ENCODE measurements at places on chromosomes 3 and 15.

- DNase-seq = no peak
- no peak overlapping the region for H3K4me3 ChIP-seq
- H3K27me3 ChIP-seq = no peaks in the 10 kb centered on the region
- no peaks in the 10 kb centered on the region for H3K36me3 ChIP-seq
Measured at GRCh38 chr15:93649691-93650235, 560.8 kb upstream of the RGMA start.

DNA sequence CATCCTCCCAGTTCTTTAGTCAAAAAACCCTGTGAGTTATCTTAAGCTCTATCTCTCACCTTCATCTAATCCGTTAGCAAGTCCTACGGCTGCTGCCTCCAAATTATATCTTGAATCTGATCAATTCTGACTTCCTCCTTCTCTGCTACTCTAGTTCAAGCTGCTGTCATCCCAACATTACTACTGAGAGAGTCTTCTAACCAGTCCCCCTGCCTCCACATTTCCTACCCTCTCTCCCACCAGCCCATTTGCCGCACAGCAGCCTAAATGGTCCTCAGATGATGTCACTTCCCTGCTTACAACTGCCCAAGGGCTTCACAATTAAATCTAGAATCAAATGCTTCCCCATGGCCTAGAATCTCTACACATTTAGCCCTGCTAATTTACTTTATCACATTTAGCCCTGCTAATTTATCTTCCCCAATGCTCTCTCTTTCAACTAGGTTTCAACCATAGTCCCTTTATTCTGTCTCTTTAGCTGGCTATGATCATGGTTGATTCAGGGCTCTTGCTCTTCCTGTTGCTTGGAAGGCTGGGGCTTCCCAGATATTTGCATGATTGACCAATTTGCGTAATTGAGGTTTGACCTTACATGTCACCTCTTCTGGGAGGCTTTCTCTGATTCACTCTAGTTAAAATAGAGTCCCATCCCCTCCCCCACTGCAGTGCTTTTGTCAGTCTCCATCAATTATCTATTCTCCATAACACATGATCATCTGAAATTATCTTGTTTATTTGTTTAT is 11.0 kb upstream of the ARL14 start:
- H3K27me3 ChIP-seq = no peaks in the 10 kb centered on the region
- H3K4me1 ChIP-seq = peaks cover 15% of the 10 kb centered on the region
- no peaks in the 10 kb centered on the region for H3K36me3 ChIP-seq
- no peak for DNase-seq

- DNase-seq = no peak
- H3K36me3 ChIP-seq = no peaks in the 10 kb centered on the region
- H3K27me3 ChIP-seq = no peaks in the 10 kb centered on the region
- H3K4me1 ChIP-seq = peaks cover 21% of the 10 kb centered on the region
- no peak overlapping the region for H3K4me3 ChIP-seq
Measured at GRCh38 chr15:58571491-58571890, 139.7 kb downstream of the LIPC start.

- H3K4me3 ChIP-seq = no peak overlapping the region
- H3K27me3 ChIP-seq = no peaks in the 10 kb centered on the region
- no peak overlapping the region for H3K27ac ChIP-seq
- H3K36me3 ChIP-seq = no peaks in the 10 kb centered on the region
- peaks cover 49% of the 10 kb centered on the region for H3K4me1 ChIP-seq
Measured at GRCh38 chr15:96121086-96121920, 209.2 kb upstream of the NR2F2 start.

DNA sequence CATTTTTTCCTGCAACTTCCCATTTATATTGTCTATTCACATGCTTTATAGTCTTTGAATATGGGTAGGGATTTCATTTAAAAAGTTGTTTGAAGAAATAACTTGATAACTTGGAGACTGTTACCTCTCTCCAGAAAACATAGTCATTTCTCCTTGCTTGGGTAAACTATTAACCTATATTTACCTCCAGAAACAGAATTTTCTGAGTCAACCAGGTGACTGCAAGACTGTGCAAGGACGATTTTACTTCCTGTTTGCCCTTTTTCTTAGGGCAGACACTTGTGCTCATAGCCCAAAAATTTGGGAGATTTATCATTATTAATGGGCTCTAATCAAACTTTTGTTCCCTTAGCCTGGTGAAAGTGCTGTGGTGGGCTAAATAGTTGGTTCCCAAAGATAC is 14.3 kb upstream of the MOBP start:
- H3K4me1 ChIP-seq = peaks cover 11% of the 10 kb centered on the region
- H3K4me3 ChIP-seq = no peak overlapping the region
- no peak for DNase-seq

DNA sequence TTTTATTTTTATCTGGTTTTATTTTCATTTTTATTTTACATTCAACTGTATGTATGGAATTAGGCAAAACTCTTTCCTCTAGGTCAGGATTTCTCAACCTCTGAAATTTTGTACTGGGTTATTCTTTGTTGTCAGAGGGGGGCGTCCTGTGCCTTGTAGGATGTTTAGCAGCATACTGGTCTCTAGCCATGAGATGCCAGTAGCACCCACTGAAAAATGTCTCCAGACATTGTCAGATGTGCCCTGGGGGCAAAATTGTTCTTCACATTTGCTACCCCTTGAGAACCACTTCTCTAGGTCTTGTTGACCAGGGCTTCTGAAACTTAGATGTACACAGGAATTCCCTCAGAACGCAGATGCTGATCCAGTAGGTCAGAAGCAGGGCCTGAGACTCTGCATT is 5.4 kb downstream of the CHRNA5 start:
- H3K36me3 ChIP-seq = no peaks in the 10 kb centered on the region
- H3K4me1 ChIP-seq = no peaks in the 10 kb centered on the region
- no peak overlapping the region for H3K27ac ChIP-seq
- H3K27me3 ChIP-seq = no peaks in the 10 kb centered on the region
- DNase-seq = no peak
- no peak overlapping the region for H3K4me3 ChIP-seq

- H3K27me3 ChIP-seq = no peaks in the 10 kb centered on the region
- no peaks in the 10 kb centered on the region for H3K4me1 ChIP-seq
- H3K4me3 ChIP-seq = no peak overlapping the region
Measured at GRCh38 chr3:134807189-134807588, 12.1 kb downstream of the EPHB1 start.

DNA sequence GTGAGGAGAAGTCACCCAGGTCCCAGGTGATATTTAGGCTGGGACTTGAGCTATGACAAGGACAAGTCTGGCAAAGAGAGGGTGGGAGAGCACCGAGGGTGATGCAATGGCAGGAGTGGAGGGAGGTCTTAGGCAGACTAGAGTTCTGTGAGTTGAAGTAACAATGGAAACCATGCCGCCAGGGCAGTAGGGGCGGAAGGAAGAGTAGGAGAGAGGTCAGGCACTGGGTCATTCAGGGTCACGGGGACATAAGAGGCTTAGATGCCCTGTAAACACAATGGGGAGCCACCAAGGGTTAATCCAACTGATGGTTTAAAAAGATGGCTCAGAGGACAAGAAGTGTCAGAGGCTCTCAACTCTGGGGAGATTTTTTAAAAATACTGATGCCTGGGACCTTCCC is 199.7 kb upstream of the LRTM1 start:
- H3K27ac ChIP-seq = no peak overlapping the region
- H3K27me3 ChIP-seq = no peaks in the 10 kb centered on the region
- DNase-seq = no peak
- no peak overlapping the region for H3K4me3 ChIP-seq
- H3K4me1 ChIP-seq = no peaks in the 10 kb centered on the region
- no peaks in the 10 kb centered on the region for H3K36me3 ChIP-seq

- no peaks in the 10 kb centered on the region for H3K27me3 ChIP-seq
- no peaks in the 10 kb centered on the region for H3K4me1 ChIP-seq
- no peak overlapping the region for H3K4me3 ChIP-seq
- no peaks in the 10 kb centered on the region for H3K36me3 ChIP-seq
- H3K27ac ChIP-seq = no peak overlapping the region
Measured at GRCh38 chr15:94417501-94418293, 186.3 kb downstream of the MCTP2 start.

DNA sequence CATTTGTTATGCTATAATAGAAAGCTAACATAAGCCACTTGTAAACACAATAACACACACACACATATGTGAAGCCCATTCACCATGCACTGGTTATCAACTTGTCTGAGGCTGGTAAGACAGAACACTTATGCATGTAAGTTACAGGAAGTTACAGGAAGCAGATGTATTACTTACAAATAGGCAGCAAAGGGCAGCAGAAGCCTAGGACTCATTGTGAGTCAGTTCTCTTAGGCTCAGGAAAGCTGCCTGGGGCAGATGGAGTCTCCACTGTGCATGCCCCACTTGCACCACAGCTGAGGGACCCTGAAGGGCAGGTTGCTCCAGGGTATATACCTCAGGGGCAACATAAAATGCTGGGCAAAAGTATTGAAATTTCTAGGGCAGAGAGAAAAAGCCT is 748.8 kb upstream of the CCDC54 start:
- no peak for DNase-seq
- H3K27me3 ChIP-seq = no peaks in the 10 kb centered on the region
- H3K4me3 ChIP-seq = no peak overlapping the region
- H3K27ac ChIP-seq = no peak overlapping the region
- H3K4me1 ChIP-seq = no peaks in the 10 kb centered on the region

GRCh38 chr15:93707751-93708150 is 523.6 kb upstream of the MCTP2 start:
- H3K4me1 ChIP-seq = no peaks in the 10 kb centered on the region
- H3K27ac ChIP-seq = no peak overlapping the region
- peaks cover 1% of the 10 kb centered on the region for H3K27me3 ChIP-seq
- DNase-seq = no peak
- no peak overlapping the region for H3K4me3 ChIP-seq
- H3K36me3 ChIP-seq = no peaks in the 10 kb centered on the region

- no peak for DNase-seq
- H3K4me1 ChIP-seq = no peaks in the 10 kb centered on the region
- no peak overlapping the region for H3K27ac ChIP-seq
- no peaks in the 10 kb centered on the region for H3K27me3 ChIP-seq
- H3K4me3 ChIP-seq = no peak overlapping the region
Measured at GRCh38 chr3:129812589-129812988, 80.9 kb downstream of the TMCC1 start.

DNA sequence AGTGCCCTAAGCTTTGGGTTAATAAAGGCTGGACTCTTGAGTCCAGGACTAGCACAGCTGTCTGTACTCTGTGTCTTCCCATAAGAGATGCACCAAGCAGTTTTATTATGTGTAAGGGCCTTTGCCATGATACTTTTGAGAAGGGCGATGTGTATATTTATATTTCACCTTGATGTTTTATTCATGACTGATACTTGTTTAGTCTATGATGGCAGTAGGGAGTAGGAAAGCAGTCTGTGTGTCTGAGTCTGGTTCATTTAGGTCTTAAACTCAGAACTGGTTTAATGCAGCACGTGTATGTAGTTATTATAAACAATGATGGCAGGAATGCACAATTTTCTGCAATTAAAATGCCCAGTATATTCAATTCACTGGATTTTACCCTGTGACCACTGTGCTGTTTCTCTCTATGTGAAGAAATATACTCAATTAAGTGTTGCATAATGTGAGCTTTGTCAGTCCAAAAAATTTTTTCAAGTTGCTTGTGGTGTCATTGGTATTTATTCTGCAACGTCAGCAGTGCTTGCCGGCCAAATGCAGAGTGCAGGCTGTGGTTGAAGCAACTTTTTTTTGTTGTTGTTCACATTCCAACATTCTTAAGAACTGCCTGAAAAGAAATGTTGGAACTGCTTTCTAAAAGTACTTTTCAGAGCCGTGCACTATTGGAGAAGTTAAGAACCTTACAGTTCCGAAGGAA is 423.7 kb upstream of the SEMA6D start:
- DNase-seq = no peak
- no peaks in the 10 kb centered on the region for H3K27me3 ChIP-seq
- H3K4me3 ChIP-seq = no peak overlapping the region
- no peaks in the 10 kb centered on the region for H3K4me1 ChIP-seq
- no peak overlapping the region for H3K27ac ChIP-seq

- H3K4me1 ChIP-seq = no peaks in the 10 kb centered on the region
- no peaks in the 10 kb centered on the region for H3K27me3 ChIP-seq
- no peaks in the 10 kb centered on the region for H3K36me3 ChIP-seq
- no peak for DNase-seq
- no peak overlapping the region for H3K4me3 ChIP-seq
- no peak overlapping the region for H3K27ac ChIP-seq
Measured at GRCh38 chr3:81105789-81106488, 655.5 kb downstream of the GBE1 start.

GRCh38 chr3:169744366-169745054 is 20.4 kb downstream of the TERC start:
- no peaks in the 10 kb centered on the region for H3K36me3 ChIP-seq
- H3K27me3 ChIP-seq = no peaks in the 10 kb centered on the region
- peaks cover 12% of the 10 kb centered on the region for H3K4me1 ChIP-seq

GRCh38 chr15:72117486-72118016 is 399 bp downstream of the MYO9A start:
- H3K4me3 ChIP-seq = peak overlapping the region; percentile 99
- no peaks in the 10 kb centered on the region for H3K27me3 ChIP-seq
- H3K36me3 ChIP-seq = no peaks in the 10 kb centered on the region
- H3K4me1 ChIP-seq = peaks cover 33% of the 10 kb centered on the region
- DNase-seq = peak; percentile 88

DNA sequence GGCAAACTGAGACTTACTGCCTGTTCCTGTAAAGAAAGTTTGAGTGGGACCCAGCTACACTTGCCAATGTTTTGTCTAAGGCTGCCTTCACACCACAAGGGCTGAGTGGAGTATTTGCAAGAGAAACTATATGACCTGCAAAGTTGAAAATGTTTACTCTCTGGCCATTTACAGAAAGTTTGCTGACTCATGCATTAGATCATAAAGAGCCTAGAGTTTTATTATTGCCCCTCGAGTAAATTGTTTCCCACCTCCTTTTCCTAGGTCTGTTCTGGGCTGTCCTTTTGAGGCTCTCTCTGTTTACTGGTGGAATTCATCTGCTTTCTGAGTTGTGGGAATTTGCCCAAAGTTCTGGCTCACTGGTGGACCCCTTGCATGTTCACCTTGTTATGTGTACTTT is 6.7 kb upstream of the PROK2 start:
- H3K36me3 ChIP-seq = no peaks in the 10 kb centered on the region
- H3K4me1 ChIP-seq = no peaks in the 10 kb centered on the region
- 0 out of 2 replicates have a peak, but pooled peaks cover 2% of the 10 kb centered on the region for H3K27me3 ChIP-seq
- H3K4me3 ChIP-seq = no peak overlapping the region
- H3K27ac ChIP-seq = no peak overlapping the region

- H3K4me3 ChIP-seq = no peak overlapping the region
- H3K27me3 ChIP-seq = no peaks in the 10 kb centered on the region
- no peaks in the 10 kb centered on the region for H3K4me1 ChIP-seq
- no peak for DNase-seq
- H3K27ac ChIP-seq = no peak overlapping the region
- H3K36me3 ChIP-seq = no peaks in the 10 kb centered on the region
Measured at GRCh38 chr3:43034200-43034599, 55.1 kb downstream of the GASK1A start.

- no peak overlapping the region for H3K4me3 ChIP-seq
- H3K27me3 ChIP-seq = no peaks in the 10 kb centered on the region
- H3K36me3 ChIP-seq = no peaks in the 10 kb centered on the region
- no peaks in the 10 kb centered on the region for H3K4me1 ChIP-seq
- H3K27ac ChIP-seq = no peak overlapping the region
Measured at GRCh38 chr15:59918994-59919951, 84.8 kb upstream of the FOXB1 start.

- no peaks in the 10 kb centered on the region for H3K36me3 ChIP-seq
- H3K27me3 ChIP-seq = no peaks in the 10 kb centered on the region
- no peak overlapping the region for H3K4me3 ChIP-seq
- no peaks in the 10 kb centered on the region for H3K4me1 ChIP-seq
- H3K27ac ChIP-seq = no peak overlapping the region
- no peak for DNase-seq
Measured at GRCh38 chr3:56616478-56617006, 59.6 kb downstream of the CCDC66 start.

GRCh38 chr3:81770710-81771109 is 9.3 kb upstream of the GBE1 start:
- no peak overlapping the region for H3K4me3 ChIP-seq
- no peak overlapping the region for H3K27ac ChIP-seq
- DNase-seq = no peak
- H3K36me3 ChIP-seq = no peaks in the 10 kb centered on the region
- H3K4me1 ChIP-seq = no peaks in the 10 kb centered on the region

Data from Caco-2 (cell line).